Astrocyte of the spinal cord (primary cell): ENCODE measurements at places on chromosomes 2 and 18.

DNA sequence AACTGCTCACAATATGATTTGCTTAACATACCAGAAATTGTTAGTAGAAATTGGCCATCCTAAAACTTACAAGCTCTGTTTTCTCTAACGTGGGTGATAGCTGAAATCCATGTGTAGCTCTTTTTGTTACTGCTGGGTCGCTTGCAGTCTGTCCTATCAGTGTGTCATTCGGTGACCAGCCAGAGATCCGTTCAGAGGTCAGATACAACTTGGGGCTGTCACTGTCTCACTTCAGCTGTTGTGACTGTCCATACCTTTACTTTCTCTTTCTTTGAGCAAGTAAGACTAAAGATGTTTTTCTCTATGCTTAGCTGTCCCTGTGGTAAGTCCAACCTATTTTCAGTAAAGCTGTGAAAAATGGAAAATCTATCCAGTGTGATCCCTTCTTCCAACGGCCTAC lies 282.9 kb upstream of the KCNH7 start:
- no peak for DNase-seq

DNA sequence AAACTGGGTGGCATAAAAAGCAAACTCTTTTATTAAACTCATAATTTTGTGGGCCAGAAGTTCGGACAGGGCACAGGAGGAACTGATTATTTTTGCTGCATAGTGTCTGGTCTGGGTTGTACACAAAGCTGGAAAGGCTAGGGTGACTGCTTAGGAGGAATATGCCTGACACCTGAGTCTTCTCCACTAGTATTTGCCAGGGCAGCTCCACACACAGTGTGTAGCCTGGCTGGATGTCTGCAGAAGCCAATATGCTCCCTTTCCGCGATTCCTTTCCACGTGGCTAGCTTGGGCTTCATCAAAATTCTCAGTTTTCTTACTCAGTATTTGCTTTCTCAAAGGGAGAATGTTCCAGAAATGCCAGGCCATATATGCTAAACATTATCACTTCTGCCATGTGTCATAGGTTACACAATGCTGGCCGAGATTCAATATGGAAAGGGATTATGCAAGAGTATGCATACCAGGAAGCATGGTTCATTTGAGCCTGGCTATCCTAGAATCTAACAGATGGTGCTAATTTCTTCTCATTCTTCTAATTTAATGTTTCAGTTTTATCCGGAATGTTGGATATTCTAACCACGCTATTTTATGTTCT lies 142.7 kb upstream of the DOK6 start:
- DNase-seq: peak; percentile 73

- DNase-seq: peak; percentile 34
These were observed 228.3 kb downstream of the LDLRAD4 start for GRCh38 chr18:13446610-13447461.

DNA sequence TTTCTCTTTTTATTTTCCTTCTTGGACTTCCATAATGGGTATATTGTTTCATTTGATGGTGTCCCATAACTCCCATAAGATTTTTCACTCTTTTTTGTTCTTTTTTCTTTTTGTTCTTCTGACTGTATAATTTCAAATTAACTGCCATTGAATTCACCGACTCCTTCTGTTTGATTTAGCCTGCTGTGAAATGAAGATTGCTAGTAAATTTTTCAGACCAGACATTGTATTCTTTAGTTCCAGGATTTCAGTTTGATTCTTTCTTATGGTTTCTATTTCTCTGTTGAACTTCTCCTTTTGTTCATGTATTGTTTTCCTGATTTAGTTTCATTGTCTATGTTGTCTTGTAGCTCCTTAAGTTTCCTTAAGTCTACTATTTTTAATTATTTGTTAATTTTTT lies 87.6 kb upstream of the SPOPL start:
- no peak for DNase-seq

DNA sequence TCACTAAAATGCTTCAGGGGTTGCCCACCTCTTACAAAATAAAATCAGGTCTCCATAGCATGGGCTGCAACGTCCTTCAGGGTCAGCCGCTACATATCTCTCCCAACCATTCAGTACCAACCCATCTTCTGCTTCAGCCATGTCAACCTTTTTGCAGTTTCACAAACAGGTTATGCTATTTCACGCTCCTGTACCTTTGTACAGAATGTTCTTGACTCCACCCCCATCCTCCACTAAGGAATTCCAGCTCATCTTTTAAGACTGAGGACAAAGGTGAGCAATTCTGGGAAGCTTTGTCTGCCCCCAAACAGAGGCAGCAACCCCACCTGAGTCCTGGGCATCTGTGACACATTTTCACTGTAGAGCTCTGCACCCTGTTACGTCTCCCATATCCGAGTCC lies 8.8 kb upstream of the EVA1A start:
- DNase-seq: no peak

DNA sequence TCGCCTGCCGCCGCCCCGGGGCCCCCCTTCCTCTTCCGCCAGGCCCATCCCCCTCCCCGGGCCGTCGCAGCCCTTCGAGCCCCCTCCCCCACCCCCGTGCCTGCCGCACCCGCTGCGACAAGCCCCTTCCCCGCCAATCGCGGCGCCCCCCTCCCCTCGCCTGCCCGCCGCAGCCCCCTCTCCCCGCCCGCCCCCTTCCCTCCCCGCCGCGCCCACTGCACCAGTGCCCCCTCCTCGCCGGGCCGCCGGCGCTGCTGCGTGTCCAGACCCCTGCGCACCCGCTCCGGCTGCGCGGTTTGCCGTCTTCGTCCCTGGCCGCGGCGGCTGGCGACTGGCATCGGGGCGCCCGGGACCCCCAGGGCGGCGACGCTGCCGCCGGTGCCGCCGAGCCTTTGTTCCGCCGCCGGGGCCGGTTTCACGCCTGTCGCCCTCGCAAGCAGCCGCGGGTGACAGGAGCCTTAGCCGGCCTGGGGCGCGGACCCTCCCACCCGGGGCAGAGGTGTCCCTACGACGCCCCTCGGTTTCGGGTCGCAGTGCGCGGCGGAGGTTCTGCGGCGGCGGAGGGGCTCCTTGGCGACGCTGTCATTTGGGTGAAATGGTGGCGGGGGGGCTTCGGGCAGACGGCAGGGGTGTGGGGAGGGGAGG lies 18.1 kb downstream of the GPC1 start:
- no peak for DNase-seq

GRCh38 chr2:160516547-160517365 lies 23.1 kb upstream of the RBMS1 start:
- DNase-seq: peak; percentile 71

GRCh38 chr2:205969584-205969983 lies 116.4 kb downstream of the INO80D start:
- no peak for DNase-seq

GRCh38 chr2:109254174-109254904 lies 125.3 kb downstream of the SH3RF3 start:
- DNase-seq: no peak

- DNase-seq: no peak
These were observed 354.1 kb upstream of the ATP5MC3 start for GRCh38 chr2:175535631-175536030.

- no peak for DNase-seq
These were observed 448.7 kb downstream of the ERBB4 start for GRCh38 chr2:212089873-212090272.
